Left renal cortex interstitium (tissue), 4 donors: ENCODE measurements at places on chromosomes 7 and 10.

DNA sequence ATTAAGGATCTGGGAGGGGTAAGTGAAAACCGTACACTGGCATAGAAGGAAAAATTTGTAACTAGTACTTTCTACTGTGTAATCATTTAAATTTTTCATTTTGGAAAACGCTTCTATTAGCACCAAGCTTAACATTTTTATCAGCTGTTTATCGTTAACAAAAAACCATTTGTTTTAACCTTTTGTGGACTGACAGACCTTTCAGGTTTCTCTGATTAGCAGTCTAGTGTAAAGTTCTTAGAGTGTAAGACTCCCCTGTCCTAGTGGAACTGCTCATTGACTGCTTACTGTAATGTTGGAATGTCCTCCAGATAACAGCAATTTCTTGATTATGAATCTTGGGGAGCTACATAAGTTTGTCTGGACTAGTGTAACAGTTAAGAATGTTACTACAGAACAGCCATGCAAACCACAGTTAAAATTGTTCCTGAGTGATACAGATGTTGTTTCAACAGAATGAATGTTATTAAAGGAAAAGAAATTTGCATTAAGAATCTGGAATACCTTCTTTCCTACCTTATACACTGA lies 2.0 kb downstream of the DBF4 start:
- no peak for DNase-seq

DNA sequence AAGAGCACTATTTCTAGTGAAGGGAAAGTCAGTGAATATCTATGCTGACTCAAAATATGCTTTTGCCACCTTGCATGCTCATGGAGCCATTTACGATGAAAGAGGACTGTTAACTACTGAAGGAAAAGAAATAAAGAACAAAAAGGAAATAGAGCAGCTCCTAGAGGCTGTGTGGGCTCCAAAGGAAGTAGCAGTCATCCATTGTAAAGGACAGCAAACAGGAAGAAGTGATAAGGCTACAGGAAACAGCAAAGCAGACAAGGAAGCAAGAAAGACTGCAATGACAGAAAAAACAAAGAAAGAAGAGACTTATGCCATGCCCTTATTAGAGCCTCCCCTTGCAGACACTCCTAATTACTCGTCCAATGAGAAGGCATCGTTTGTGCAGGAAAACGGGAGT lies 12.0 kb upstream of the ZNF33B start:
- no peak for DNase-seq

DNA sequence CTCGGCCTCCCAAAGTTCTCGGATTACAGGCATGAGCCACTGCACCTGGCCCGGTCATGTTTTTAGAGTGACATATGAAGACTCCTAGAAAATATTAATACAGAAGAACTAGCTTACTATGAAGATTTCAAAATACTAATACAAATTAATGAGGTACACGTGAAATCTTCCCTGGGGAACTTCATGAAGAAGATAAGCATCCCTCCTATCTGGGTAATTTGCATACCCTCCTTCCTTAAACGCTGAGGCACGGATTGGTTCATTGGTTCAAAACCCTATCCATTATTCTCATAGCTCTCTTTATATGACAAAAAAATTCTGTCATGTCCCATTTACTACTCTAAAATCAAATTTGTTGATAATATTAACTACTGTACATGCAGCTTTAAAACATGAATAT lies 224.8 kb upstream of the KLF14 start:
- no peak for DNase-seq

GRCh38 chr10:79178614-79179163 lies 109.9 kb downstream of the ZMIZ1 start:
- peak; percentile 77 for DNase-seq

- DNase-seq, result no peak
Observed at GRCh38 chr10:18261063-18261610, 120.9 kb downstream of the CACNB2 start.

DNA sequence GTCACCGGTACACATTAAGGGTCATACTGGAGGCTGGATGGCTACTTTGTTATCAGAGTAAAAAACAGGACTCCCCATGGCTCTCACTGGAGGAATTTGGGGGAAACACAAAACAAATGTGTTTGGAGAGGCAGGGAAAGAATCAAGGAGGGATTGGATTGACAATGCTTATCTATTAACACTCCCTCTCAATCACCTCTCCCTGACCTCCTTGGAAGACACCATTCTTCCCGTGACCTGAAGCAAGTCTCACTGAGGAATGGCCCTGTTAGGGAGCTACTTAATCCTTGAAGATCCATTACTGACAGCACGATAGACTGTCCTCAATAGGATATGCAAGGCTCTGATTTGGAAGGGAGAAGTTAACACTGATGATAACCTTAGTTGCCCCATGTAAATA lies 242.1 kb upstream of the PTN start:
- DNase-seq, result no peak

DNA sequence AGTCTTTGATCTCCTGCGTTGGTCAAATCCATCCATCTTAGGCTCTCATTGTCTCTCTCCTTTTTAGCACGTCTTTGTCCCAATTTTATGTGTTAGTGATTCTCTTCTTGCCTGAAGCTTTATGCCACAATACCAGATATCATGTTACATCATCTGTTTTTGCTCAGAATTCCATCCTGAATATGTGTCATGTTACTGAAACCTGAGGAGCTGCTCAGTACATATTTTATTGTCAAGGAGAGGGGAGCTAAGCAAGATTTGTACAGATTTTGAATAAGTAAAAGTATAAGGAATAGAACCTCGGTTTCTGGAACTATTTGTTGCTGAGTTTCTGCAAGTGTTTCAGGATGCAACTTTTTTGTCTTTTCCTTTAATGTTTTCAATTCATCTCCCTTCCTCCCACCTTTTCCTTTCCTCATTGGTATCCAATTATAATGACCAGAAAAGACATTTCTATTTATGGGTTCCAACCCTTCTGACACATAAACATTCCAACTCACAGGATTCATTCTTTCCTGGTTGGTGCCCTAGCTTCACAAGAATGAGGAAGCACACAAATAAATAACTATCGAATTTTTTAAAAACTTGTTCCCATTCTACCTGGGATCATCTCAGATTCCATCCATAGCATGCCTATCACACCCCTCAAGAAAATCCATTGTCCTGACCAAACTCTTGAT lies 291.8 kb downstream of the CRPPA start:
- DNase-seq, result no peak
